ENCODE measurements at places on chromosomes 1 and 21.

- no peak for DNase-seq
Observed at GRCh38 chr1:111404588-111404987, 22.9 kb downstream of the OVGP1 start.

GRCh38 chr1:99887890-99888289 is 37.7 kb downstream of the AGL start:
- DNase-seq = no peak

DNA sequence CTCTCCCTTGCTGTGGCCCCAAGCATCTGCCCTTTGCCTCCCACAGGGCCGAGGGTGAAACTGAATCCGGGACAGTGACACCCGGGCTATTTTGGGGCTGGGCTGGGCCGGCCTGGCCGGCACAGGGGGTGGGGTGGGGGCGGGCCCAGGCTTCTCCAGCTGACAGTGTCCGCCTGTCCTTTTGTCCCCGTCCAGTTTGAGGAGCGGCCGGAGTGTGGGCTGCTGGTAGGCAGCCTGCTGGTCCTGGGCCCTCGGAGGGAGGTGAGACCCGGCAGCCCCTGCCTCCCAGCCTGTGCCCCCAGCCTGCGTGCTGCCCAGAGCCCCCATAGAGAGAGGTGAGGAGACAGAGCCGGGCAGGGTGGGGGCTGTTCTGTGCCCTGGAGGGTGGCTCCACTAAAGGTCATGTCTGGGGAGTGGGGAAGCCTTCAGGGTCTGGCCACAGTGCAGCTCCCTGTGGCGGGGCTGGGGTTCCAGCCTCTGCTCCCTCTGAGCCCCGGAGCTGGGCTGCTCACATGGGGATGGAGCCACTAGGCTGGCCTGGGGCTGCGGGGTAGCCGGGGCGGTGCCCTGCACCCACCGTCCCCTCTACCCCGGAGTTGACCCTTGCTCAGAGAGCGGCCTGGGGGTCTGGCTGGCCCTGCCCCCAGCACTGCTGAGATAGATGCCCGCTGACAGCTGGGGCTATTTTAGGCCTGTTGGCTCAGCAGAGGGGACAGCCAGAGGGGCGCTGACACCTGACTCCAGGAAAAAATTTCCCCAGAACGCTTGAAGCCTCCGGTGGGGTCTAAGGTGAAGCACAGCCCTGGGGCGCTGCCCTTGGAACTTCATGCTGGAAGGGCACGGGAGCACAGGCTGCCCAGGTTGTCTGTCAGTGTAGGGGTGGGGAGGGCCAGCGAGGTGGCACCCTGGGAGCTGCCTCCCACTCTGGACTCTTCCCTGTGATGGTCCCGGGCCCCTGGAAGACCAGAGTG is at the start of gene OBSCN:
Gene OBSCN, plus strand, starts transcription at position 194 of the 971 bp plus-strand sequence. CDS start 3,740 bp downstream, outside the sequence.
- DNase-seq = no peak

- DNase-seq = no peak
Observed at GRCh38 chr1:84299536-84300170, 1.9 kb upstream of the SAMD13 start.

GRCh38 chr1:97337250-97338030 is 583.4 kb downstream of the DPYD start:
- no peak for DNase-seq

- no peak for DNase-seq
Observed at GRCh38 chr1:162676087-162676486, 43.8 kb downstream of the DDR2 start.

- no peak for DNase-seq
Observed at GRCh38 chr1:204889681-204890383, 19.2 kb downstream of the NFASC start.

- no peak for DNase-seq
Observed at GRCh38 chr1:227369102-227369760, 50.9 kb upstream of the CDC42BPA start.

DNA sequence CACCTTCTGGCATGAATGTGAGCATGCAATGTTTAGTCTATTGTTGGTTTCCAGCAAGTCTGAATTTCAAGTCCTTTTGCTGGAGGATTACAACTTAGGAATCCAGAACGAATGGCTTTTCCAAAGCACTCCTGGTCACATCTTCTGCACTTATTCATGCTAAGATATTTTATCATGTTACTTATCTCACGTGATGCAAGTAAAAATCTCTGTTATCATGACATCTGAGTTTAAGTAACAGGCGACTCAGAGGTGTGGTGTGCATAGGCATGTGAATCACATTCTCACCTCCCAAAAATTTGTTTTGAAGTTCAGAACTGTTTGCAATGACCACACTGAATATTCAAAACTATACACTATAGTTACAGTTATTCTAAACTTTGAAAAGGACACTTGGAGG is 204.8 kb upstream of the FGGY start:
- DNase-seq = no peak

DNA sequence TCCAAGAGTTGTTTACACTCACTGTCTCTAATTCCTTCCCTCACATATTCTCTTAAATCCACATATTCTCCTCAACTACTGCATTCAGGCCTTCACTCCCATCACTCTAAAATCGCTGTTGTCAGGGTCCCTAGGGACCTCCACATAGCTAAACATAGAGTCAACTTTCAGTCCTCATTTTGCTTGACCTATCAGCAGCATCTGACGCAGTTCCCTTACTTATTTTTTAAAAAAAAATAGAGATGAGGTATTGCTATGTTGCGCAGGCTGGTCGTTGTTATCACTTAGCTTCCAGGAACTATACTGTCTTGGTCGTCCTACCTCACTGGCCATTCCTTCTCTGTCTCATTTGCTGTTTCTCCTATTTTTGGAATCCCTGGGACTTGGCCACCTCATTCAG is 11.7 kb upstream of the PLEKHO1 start:
- no peak for DNase-seq

GRCh38 chr1:8671306-8671917 is 146.0 kb downstream of the RERE start:
- peak; percentile 17 for DNase-seq

DNA sequence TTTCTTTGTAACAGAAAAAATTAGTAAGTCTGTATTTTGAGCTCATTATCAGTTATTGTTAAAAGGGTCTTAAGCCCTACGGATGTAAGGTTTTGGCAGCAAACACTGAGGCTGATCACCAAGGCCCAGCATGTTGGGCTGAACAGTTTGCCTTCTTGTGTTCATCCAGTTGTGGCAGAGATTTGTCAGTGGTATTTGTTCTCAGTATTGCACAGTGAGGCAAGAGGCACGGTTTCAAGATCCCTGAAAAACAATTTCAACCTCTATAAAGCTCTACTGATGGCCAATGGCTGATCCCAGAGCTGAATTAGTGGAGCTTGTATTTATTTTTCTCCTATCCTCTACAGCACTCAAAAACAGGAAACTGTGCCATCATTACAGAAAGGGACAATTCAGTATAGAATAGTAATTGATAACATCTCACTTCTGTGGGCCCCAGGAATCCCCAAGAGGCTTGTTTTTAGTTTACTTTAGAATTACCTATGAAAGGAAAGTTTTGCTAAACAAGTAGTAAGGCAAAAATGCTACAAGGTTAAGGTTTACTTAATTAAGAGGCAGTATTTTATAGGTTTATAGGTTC is 191.8 kb upstream of the RAB4A start:
- no peak for DNase-seq

GRCh38 chr1:150596095-150596892 is 16.9 kb upstream of the MCL1 start:
- DNase-seq = no peak

- no peak for DNase-seq
Observed at GRCh38 chr1:90919900-90920299, 101.9 kb downstream of the ZNF644 start.

- DNase-seq = no peak
Observed at GRCh38 chr1:75618382-75618781, 7.5 kb upstream of the SLC44A5 start.

GRCh38 chr1:233543338-233544255 is 70.3 kb upstream of the KCNK1 start:
- no peak for DNase-seq

GRCh38 chr1:22490309-22490708 is 38.7 kb downstream of the ZBTB40 start:
- DNase-seq = no peak

DNA sequence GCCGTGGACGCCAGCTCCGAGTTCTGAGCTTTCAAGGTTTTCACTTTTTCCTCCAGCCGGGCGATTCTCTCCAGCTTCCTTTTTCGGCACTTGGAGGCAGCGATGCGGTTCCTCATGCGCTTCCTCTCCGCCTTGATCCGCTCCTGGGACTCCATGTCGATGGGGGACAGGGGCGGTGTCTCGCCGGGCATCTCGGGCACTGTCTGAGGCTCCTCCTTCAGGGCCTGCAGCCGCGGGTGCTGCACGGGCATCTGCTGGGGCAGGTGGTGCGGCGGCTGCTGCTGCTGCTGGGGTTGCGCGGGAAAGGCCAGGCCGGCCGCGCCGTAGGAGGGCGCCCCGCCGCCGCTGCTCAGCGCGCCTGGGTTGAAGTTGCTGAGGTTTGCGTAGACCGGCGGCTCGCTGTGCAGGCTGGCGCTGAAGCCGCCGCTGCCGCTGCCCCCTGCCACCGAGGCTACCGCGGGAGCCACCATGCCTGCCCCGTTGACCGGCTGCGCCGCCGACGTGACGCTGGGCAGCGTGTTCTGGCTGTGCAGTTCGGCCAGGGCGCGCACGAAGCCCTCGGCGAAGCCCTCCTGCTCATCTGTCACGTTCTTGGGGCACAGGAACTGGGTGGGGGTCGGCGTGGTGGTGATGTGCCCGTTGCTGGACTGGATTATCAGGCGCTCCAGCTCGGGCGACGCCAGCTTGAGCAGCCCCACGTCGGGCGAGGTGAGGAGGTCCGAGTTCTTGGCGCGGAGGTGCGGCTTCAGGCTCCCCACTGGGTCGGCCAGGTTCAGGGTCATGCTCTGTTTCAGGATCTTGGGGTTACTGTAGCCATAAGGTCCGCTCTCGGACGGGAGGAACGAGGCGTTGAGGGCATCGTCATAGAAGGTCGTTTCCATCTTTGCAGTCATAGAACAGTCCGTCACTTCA is 1.4 kb downstream of the JUN start:
- DNase-seq = peak; percentile 48

DNA sequence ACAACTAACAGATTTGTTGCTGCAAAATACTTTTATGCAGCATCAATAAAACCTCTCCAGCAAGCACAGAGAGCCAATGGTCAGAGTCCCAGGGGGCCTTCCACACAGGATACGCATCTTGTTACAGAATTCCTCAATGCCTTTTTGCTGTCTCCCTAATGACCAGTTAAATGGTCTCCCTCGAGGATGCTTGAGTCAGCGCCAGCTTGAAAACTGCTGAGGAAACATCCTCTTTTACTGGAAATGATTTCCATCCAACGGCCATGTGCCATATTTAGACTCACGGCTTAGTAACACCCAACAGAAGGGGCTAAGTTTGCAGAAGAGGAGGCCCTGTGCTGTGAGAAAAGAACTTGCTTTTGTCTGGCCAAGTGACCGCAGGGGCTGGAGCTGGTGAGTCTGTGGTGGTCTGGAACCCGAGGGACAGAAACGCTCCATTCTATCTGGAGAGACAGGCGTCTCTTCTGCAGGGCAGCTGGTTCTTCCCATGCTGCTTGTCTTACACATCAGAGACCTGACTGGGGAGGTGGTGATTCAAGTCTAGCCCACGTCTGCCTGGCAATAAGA is 496.4 kb downstream of the SETD4 start:
- no peak for DNase-seq

DNA sequence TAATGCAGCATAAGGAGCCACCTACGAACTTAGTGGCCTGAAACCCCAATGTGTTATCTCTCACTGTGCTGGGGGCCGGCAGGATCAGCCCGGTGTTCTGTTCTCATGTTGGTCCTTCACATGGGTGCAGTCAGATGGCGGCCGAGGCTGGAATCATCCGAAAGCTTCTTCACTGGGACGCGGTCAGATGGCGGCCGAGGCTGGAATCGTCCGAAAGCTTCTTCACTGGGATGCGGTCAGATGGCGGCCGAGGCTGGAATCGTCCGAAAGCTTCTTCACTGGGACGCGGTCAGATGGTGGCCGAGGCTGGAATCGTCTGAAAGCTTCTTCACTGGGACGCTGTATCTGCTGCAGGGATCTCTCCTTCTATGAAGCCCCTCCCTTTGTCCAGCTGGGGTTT is 12.6 kb upstream of the PCBP3 start:
- DNase-seq = no peak

DNA sequence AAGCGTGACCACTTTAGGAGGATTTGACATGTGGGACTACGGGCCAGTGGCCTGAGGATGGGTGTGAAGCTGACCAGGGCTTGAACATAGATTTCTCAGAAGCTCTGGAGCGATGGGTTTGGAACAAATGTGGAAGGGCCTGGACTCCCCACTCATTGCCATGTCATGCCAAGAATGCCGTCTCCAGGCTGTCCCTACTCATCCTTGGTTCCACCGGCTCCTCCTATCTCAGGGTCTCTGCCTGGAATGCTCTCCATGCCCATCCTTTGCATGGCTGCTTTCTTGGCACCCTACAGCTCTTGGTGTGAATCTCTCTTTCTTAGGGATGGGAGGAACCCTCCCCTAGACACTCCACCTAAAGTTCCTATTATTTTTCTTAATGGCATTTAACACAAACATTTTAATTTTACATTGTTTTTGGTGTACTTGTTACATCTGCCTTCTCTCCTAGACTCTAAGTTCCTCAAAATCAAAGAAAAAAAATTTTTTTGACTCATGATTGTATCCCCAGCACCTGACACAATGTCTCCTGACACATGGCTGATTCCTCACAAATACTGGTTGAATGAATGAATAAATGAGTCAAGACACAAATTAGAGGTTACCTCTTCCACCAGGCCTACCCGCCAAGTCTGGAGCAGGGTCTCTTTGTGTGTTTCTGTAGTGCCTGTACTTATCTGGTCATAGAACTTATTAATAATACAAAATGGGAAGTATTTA is 114.5 kb downstream of the OMA1 start:
- DNase-seq = no peak

All from neural crest cell (in vitro differentiated cells).